ENCODE measurements at places on chromosomes 12 and 14. TPM values are rescaled to one million over a fixed set of nuclear protein-coding genes. Genes with fewer than 3 reads are reported as not detected.
A peak's percentile ranks its signal among the peaks of the same experiment; 100 is the strongest.

Gene TSPAN19
- total RNA-seq, result not detected

DNA sequence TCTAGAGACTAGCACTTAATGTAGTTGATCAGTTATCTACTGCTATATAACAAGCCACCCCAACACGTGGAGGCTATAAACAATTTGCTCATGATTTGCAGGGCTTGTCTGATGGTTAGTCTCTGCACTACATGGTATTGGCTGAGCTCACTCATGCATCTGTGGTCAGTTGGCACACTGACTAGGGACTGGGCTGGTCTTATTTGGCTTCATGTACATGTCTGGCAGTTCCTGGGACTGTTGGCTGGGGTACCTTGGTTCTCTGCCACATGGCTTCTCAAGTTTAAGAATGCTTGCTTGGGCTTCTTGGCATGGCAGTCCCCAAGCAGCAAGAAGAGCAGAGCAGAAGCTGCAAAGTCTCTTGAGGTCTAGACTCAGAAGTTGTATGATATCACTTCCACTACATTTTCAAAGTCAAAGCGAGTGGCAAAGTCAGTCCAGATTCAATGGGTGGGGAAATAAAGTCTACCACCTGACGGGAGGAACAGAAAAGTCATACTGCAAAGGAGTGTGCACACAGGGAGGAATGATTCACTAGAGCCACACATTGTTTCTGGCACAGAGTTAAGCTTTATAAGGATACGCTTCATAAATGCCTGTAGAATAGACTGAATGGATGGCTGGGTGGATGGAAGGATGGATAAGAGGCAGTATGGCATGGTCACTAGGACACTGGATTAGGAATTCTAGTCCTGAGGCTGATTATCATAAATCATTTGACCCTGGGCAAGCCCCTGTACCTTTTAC is 44.8 kb upstream of the PTHLH start:
- no peak for DNase-seq

GRCh38 chr14:56004786-56005185 is 113.4 kb upstream of the PELI2 start:
- DNase-seq, result no peak

Gene PTPRO
- not detected for total RNA-seq

GRCh38 chr12:5094551-5094950 is 50.9 kb downstream of the KCNA5 start:
- DNase-seq, result no peak

Gene COPS7A
- total RNA-seq, result 82.3 TPM

DNA sequence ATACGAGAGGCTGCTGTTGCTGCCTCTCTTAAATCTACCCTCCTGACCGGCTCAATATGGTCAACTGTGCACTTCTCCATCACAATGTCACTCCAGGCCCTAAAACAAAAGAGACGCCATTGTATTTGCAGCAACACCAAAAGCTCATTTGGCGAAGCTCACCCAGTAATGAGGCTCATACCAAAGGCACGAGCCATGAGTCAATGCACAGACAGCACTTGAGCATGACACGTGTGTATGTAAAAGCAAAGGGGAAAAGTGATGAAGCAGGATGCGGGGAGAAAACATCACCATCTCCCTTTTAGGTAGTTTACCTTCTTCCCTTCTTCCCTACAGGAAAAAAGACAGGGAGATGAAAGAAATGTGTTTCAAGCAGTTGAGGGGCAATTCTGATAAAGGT is 150.3 kb downstream of the FOXN3 start:
- no peak for DNase-seq

DNA sequence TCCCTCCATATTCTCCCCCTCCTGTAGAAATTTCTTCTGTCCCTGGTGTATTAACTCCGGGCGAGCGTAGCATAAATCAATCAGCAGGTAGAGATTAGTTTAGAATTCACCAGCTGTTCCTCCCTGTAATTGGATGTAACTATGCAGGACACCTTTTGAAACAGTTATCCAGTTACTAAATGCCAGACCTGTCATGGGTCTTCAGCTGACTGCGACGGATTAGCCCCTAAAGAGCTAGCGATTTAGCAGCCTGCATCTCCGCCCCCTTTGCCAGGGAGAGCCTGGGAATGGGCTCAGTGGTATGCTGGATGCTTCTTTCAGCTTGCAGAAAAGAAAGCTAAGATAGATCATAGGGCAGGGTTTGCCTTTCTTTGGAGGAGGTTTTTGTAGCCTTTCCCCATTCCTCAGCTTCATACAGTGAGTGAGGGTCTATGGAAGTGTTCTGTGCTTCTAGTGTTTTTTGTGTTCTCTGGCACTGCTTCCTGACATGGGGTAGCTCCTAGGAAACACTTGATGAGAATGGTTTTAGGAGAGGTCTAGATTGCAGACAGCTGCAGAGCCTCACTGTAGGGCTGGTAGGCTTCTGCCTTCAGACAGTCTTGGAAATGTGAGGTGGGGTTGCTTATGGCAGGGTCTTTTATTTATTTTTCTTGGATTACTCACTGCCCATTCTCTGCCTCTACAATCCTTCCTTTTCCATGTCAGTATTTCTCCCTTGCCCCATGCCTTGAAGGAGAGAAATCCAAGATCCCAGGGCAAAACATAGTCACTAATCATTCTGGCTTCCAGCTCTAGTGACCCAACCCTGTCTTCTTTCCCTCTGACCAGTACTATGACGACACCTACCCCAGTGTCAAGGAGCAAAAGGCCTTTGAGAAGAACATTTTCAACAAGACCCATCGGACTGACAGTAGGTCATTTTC is 16.7 kb downstream of the COPZ1 start:
- no peak for DNase-seq

Gene METTL25
- total RNA-seq, result 5.1 TPM

Gene LMBR1L
- 18.5 TPM for total RNA-seq

- peak; percentile 53 for DNase-seq
Measured at GRCh38 chr14:50085570-50086320, 30.6 kb downstream of the VCPKMT start.

- no peak for DNase-seq
Measured at GRCh38 chr14:72613975-72614319, 280.0 kb downstream of the DPF3 start.

GRCh38 chr12:57385586-57385985 is 45.3 kb downstream of the R3HDM2 start:
- DNase-seq, result no peak

Gene RAD9B
- 0.40 TPM for total RNA-seq

- DNase-seq, result peak; percentile 96
Measured at GRCh38 chr12:70049596-70050360, 193.5 kb upstream of the CNOT2 start.

DNA sequence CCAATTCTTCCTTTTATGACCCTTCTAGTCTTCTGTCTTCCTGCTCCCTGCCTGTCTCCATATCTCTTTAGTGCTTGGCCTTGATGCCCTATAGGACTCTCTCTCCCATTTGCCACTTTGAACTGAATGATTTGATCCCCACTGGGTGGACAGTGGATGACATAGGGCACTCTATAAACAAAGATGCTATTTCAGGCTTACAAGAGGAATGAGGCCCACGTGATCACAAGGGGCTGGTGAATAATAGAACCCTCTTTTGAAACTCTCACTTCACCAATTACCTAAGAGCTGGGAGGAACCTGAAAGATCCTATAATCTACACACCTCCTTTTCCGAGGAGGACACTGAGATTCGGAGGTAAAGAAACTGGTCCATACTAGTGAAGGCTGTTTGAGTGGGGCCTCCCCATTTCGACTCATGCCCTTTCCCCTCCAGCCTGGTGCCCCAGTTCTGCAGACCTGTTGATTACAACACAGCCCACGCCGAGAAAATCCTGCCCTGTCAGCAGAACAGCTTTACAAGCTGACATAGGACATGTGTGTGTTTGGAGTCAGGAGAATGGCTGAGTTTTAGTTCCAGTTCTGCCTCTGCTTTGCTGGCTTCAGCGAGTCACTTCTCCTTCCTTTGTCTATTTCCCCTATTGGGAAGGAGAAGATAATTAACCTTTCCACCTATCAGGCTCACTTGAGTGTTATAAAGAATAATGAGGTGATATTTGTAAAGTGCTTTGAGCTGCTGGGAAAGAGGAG is 400.3 kb downstream of the ZFP36L1 start:
- no peak for DNase-seq

Gene SCNN1A
- 2.9 TPM for total RNA-seq

GRCh38 chr14:74380172-74380571 is 31.9 kb downstream of the VRTN start:
- DNase-seq, result peak; percentile 70

- DNase-seq, result peak; percentile 90
Measured at GRCh38 chr12:130838951-130839769, at the start of gene STX2. Gene STX2, minus strand, starts transcription at chr12:130839250. Its CDS starts 151 bp downstream, at chr12:130839099.

DNA sequence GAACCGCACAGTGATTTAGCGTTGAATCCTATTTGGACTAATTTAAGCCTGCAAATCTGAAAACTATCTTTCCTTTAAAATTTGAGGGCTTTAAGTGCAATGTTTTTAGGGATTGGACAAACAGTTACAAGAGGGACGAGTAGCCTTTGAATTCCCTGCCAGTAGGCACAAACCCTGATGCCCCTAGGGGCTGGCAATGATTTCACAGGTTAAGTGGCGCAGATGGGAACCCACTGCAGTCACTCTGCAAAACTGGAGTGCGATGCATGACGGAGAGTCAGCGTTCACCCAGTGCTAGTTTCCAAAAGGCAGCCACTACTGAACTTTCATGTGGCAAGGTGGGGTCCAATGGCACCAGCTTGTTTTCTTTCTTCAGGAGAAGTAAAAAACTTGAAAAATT is 99.4 kb upstream of the FRMD6 start:
- DNase-seq, result peak; percentile 44

- no peak for DNase-seq
Measured at GRCh38 chr14:83863042-83863774, 1666.7 kb upstream of the FLRT2 start.

- DNase-seq, result no peak
Measured at GRCh38 chr14:104582662-104583061, 3.1 kb downstream of the C14orf180 start.
